Astrocyte (in vitro differentiated cells and primary cell): ENCODE measurements at places on chromosomes 6 and 20. TPM values are rescaled to one million over a fixed set of nuclear protein-coding genes. Genes with fewer than 3 reads are reported as not detected.
A peak's percentile ranks its signal among the peaks of the same experiment; 100 is the strongest.

DNA sequence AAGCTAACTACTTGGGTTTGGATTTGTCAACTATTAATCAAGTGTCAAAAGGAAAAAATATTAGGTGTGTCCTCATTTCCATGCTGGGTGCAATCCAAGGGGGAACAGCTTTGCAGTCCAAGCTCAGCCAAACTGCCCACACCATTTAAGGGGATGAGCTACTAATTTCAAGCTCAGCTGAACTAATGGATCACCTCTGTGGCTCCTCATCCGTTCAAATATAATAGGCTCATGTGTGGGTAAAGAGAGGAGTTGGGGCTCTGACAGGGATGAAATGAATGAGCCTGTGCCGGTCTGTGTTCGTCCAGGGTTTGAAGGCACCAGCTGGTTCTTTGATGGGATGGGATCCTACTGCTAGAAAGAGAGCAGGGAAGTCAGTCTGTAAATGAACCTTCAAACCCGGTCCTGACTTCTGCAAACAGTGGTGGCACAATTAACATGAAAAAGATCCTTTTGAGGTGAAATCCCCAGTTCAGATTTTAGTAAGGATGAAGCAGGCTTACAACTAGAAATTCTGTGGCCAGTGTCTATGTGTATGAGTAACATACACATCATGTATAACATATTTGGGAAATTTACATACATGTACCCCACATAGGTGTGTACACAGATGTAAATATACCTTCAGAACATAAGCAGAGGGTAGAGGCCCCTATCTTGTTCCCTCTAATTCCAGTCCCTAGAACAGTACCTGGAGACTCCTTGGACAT is 41.9 kb downstream of the TTI1 start:
- DNase-seq, result no peak

DNA sequence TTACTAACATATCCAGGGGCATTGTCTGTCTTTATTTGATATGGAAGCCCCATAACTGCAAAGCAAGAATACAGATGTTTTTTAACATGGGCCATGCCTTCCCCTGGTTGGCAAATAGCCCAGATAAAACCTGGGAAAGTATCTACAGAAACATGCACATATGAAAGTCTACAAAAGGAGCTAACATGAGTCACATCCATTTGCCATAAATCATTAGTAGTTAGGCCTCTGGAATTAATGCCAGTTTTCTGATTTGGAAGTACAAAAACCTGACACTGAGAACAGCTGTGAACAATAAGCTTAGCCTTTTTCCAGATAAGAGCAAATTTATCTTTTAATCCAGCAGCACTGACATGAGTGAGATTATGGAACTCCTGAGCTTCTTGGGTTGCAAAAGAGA is 418.0 kb upstream of the IMPG1 start:
- DNase-seq, result no peak

DNA sequence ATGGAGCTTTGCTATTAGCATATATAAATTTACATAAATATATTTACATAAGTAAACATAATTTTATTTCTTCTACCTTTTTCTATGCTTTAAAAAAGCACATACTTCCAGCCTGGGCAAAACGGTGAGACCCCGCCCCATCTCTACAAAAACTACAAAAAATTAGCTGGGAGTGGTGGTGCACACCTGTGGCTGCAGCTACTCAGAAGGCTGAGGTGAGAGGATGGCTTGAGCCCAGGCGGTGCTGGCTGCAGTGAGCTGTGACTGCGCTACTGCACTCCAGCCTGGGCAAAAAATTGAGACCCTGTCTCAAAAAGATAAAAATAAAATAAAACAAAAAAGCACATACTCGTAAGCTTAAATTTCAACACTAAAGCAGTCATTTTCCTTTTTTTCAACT is 30.3 kb downstream of the ELOVL5 start:
- DNase-seq, result no peak

- no peak for DNase-seq
These were observed 27.8 kb upstream of the CENPW start for GRCh38 chr6:126312013-126312665.

GRCh38 chr6:29656157-29656556 is 735 bp upstream of the MOG start:
- no peak for DNase-seq

GRCh38 chr6:35611240-35611639 is 77.5 kb downstream of the FKBP5 start:
- peak; percentile 87 for DNase-seq

Gene SLC32A1
- not detected in 2 replicates for total RNA-seq

Gene OR2B6
- not detected in 2 replicates for total RNA-seq

Gene AGER
- 7.5 and 9.9 TPM in 2 replicates for total RNA-seq

Gene ENPP1
- total RNA-seq, result 7.1 and 8.9 TPM in 2 replicates

Gene SLC22A16
- not detected in 2 replicates for total RNA-seq

GRCh38 chr6:31403283-31404060 is at the start of gene MICA:
MICA (plus strand) TSS chr6:31403595; CDS start chr6:31403633, 38 bp downstream.
- DNase-seq, result peak; percentile 80

GRCh38 chr6:41784581-41785171 is 2.8 kb upstream of the TOMM6 start:
- DNase-seq, result no peak

DNA sequence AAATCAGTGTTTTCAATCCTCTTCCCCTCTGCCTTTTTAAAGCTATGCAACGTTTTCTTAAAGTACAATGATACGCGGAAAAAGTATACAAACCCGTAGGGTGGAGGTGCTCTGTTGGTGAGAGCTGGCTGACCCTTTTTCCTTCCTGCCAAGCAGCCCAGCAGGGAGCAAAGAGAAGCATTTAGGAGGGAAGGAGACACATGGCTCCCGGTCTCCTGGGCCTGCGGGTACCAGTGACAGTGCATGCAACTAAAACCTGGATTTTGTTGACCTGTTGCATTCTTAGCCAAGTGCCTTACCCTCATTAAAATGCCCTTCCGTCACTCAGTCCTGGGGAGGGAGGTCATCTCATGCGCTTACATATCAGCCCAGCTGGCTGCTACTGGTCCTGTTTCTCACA is 87.2 kb downstream of the SLX4IP start:
- DNase-seq, result no peak

DNA sequence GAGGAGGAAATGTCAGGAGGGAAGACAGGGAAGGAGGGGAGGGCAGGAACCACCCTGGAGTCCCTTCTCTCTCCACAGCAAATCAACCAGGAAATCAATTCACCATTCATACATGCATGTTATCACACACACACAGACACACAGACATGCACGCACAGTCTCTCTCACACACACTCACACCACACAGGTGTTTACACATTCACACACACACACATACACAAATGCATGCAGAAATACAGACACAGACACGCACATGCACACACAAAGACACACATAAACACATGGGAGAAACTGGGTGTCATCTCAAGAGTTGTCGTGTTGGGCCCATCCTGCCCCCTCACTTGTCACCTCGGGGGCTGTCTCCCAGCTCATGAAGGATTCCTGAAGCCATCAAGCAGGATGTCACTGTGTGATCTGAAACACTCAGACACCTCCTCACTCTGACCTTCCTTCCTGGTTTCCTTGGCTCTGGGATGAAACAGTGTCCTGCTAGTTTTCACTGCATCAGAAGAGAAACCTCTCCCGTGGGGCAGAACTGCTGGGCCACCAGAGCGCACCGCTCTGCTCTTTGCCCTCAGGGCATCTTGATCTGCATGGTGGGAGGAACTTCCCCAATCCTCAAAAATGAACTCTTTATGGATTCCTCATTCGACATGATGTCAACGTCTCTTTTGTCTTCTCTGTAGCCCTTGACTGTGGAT is 9.2 kb downstream of the RAET1G start:
- no peak for DNase-seq

Gene TFAP2C
- total RNA-seq, result 0.94 and 2.2 TPM in 2 replicates

GRCh38 chr6:36592221-36592655 is 1.9 kb upstream of the SRSF3 start:
- no peak for DNase-seq

DNA sequence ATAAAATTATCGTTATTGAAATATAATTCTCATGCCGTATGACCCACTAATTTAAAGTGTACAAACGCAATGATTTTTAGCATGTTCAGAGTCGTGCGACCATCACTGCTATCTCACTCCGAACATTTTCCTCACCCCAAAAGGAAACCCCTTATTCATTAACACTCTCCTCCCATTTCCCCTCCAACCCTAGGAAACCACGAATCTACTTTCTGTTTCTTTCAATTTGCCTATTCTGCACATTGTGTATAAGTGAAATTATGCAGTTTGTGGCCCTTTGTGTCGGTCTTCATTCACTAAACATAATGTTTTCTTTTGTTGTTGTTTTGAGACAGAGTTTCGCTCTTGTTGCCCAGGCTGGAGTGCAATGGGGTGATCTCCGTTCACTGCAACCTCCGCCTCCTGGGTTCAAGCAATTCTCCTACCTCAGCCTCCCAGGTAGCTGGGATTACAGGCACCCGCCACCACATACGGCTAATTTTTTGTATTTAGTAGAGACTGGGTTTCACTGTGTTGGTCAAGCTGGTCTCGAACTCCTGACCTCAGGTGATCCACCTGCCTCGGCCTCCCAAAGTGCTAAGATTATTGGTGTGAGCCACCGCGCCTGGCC is 99.7 kb upstream of the ZNF217 start:
- no peak for DNase-seq

DNA sequence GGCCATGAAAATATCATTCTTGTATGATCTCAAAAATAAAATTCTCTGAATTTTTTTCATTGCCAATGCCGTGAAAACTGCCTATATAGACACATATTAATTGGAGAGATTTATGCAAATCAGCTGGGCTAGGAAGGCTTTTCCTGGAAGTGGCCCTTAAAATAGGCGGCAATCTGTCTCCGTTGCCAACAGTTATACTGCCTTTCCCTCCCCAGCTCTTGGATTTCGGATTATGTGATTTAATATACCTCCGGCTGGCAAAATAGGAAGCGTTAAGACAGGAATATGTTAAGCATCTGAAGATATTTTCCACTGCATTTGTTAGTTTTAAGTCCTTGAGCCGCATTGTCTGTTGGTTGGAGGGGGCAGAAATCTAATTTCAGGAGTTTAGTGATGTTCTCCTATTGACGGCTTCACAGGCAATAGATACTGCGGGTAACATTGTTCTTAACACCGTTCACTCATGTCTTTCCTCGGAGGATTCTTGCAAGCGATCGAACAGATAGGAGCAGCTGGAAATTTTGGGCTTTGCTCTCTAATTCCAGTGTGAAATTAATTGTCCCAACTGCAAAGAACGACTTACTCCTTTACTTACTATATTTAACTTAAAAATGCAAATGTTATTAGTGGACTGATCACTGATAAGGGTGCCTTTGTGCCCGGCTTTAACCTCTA is 113.3 kb downstream of the LINC00237 start:
- DNase-seq, result no peak

- no peak for DNase-seq
These were observed 144.7 kb downstream of the MYO6 start for GRCh38 chr6:75893776-75894152.

Gene MEI4
- 0.54 and 0.58 TPM in 2 replicates for total RNA-seq

Gene COL11A2
- 1.3 and 2.2 TPM in 2 replicates for total RNA-seq

Gene ZNF165
- 0.48 and 0.75 TPM in 2 replicates for total RNA-seq

Gene DNPH1
- total RNA-seq, result 15.1 and 17.6 TPM in 2 replicates

Gene RSPO4
- 0.34 and 0.99 TPM in 2 replicates for total RNA-seq

DNA sequence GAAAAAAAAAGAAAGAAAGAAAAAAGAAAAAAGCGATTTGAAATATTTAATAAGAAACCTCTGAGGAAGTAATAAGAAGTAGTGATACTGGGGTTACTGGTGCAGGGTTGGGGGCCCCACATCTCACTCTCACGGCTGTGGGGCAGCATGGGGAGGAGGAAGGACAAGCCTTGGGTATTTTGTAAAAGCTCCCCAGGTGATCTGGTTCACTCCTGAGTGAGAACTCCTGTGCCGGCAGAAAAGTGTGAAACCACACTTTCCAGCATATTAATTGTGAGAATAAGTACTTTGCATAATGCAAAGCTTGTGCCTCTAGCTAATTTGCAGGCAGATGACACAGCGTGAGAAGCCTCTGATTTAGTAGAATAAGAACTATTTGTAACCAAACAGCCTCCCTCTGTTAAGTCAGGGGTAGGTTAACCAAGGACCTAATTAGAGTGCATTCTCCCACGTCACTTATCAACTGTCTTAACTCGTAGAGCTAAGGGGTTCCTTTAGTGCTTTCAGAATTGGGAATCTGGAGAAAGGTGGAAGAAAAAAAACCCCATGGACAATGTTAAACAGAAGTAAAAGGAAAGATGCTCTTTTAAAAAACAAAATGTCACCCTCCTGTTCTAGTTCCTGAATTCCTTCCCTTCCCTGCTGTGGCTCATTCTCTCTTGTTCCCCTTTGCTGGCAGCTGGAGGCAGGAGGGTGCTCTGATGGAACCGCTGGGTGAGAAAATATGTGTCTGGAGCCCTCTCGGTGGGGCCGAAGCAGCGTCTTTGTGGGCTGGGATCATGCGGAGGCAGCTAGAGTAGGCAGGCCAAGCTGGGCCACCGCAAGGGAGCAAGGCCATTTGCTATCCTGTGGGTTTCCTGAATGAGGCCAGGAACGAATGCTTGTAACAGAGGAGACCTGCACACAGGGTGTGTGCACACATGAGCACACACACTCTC is 108.7 kb downstream of the FYN start:
- DNase-seq, result peak; percentile 61
